ENCODE measurements at places on chromosomes 5 and 9.

GRCh38 chr5:20369518-20369885 lies 381.5 kb upstream of the CDH18 start:
- DNase-seq, result no peak

- no peak for DNase-seq
Measured at GRCh38 chr9:23603311-23603710, 222.7 kb downstream of the ELAVL2 start.

GRCh38 chr5:68441309-68442073 lies 225.9 kb downstream of the PIK3R1 start:
- no peak for DNase-seq

- DNase-seq, result no peak
Measured at GRCh38 chr9:123806829-123807228, 123.1 kb downstream of the DENND1A start.

- DNase-seq, result no peak
Measured at GRCh38 chr5:151781201-151781600, 9.4 kb downstream of the G3BP1 start.

- DNase-seq, result no peak
Measured at GRCh38 chr9:121725008-121725775, 73.8 kb downstream of the DAB2IP start.

DNA sequence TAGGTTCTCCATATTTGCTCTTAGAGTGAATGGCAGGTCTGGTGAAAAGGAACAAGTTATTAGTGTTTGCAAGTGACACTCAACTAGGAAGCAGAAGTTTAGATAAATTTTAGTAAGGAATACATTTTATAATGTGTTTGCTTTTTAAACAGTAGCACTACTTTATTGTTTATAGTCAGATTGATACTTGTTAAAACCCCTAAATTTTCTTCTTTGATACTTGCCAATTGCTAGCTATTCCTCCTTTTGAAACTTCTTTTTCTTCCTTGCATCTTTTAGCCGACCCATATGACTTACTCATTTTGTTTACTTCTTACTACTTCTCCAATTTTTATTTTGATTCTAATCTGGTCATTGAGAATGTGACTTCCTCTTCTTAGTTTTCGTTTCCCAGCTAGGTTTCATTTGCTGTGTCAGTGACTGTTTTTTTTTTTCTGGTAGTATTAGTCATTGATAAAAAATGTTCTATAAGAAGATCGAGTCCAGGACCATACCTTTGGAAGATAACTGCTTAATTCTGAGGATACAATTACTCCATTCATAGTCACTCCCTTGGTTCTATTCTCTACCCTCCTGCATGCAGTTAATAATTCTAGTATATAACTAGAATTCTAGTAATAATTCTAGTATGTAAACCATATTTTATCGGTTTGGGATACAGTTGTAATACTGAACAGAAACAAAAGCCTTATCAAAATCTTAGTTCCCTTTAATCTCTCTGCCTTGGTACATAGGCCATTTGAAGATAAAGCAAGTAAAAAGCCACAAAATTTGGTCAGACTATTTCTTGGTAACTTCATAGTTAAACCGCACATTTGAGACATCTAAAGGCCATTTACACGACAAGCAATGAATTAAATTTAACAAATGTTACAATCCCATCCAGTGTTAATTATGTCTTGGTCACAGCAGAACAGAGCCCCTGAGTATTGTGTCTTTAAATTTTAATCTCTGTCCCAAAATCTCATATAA lies 2.8 kb upstream of the RICTOR start:
- DNase-seq, result no peak

GRCh38 chr5:107401470-107402122 lies 269.1 kb downstream of the EFNA5 start:
- DNase-seq, result no peak

GRCh38 chr9:18447541-18447940 lies 26.4 kb upstream of the ADAMTSL1 start:
- no peak for DNase-seq

DNA sequence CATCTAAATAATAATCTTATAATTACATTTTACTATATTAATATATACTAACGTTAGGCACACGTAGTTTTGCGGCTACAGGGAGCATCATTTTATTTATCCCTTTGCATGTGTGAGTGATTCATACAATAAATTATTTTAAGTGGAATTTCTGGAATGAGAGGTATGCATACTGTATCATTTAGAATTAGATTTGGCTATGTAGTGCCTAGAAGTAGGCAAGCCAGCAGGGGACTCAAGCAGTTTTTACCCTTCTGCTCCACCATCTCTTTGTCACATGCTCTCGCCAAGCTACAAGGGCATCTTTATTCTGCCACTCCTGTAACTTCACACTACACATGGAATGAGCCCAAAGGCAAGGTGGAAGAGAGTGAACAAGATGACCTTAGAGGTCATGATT lies 60.8 kb downstream of the MEGF10 start:
- DNase-seq, result no peak

GRCh38 chr9:122929796-122930354 lies 1.4 kb downstream of the ZBTB26 start:
- DNase-seq, result no peak

GRCh38 chr5:5437227-5438172 lies 15.0 kb downstream of the ICE1 start:
- no peak for DNase-seq

GRCh38 chr5:173643964-173644363 lies 27.5 kb upstream of the BOD1 start:
- DNase-seq, result peak; percentile 81

- no peak for DNase-seq
Measured at GRCh38 chr5:32047056-32047455, 127.1 kb downstream of the GOLPH3 start.

DNA sequence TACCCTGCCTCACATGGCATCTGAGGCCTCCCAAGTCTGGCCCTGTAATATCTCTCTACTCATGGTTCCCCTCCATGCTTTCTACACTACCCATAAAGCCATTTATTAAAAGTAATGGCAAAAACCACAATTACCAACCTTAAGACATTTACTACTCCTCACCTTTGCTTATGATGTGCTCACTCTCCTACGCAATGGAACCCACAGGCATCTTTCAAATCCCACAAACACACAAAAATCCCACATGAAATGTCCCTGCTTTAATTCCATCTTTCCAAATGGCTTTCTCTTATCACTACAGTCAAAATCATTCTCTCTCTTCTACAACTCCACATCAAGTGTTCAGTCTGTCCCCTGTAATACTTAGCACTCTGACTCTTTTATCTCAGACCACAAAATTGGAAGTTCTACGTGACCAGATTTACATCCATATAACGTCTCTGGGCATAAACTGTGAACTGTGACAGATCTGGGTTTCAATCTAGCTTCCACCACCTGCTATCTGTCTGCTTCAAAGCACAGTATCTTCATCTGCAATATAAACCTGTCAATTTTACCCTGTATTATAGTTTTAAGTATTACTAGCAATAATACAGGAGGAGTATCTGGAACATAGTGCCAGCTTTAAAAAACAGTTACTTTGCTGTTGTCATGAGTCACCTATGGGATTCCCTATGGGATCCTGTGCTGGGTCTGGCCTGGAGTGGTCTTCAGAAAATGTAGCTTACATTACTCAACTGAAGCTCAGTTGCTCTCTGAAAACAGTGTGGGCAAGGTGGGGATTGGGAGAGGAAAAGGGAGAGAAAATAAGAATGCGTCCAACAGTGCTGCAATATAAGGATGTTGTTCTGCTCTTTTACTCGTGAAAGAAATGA lies 137.1 kb upstream of the TRIM32 start:
- DNase-seq, result no peak

DNA sequence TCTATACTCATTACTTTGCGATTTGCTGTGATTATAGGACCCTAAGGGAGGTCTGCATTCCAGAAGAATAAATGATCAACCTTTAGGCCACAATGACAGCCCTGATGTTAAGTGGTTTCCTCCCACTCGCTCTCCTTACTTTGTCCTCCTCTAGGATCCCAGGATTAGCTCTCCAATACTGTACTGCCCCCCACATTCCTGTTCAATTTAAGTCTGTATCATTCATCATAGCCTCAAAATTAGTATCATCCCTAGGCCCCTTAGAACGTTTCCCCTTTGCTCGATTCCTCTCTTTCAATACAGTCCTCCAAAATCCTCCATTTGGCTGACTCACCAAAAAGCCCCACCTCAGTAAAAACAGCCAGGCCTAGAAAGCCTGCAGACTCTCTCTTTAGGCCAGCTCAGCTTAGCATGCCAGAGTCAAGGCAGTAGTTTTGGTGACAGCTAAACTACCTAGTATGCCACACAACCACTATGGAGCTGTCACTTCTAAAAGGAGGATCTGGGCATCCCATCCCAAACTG lies 24.4 kb downstream of the RNF145 start:
- no peak for DNase-seq

DNA sequence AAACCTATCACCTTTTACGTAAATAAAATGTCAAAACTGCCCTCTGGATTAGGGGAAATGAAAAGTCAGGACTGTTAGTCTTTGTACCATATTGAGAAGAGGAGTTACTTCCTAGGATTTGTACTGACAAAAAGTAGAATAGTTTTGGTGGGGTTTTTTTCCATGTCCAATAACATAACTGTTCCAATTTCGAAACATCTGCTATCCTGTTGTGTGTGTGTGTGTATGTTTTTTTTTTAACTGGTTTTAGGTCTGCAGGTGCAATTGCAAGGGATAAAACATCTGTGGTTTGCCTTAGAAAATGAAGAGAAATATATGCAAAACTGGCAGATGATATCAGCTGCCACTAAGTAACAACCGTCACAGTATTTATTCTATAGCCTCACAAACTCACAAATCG lies 506.8 kb downstream of the NFIB start:
- DNase-seq, result no peak

DNA sequence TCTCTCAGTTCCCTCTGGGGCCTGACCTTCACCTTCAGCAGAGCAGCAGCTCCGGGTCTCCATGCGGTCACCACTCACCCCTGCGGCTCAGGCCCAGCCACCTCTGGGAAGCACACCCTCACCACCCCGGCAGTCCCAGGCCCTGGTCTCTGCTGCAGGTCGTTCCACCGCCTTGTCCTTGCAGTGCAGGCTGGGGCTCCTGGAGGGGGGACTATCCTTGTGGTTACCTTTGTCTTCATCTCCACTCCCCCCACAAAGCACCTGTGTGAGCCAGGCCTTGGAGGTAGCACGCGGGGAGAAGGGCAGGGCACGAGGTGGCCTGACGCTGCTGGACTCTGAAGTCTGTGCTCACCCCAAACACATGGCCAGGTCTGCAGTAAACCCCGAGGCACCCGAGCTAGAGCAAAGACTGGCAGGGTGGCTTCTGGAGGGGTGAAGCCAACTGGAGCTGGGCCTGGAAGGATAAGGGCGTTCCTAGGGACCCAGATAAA lies 33.2 kb upstream of the RXRA start:
- DNase-seq, result no peak

DNA sequence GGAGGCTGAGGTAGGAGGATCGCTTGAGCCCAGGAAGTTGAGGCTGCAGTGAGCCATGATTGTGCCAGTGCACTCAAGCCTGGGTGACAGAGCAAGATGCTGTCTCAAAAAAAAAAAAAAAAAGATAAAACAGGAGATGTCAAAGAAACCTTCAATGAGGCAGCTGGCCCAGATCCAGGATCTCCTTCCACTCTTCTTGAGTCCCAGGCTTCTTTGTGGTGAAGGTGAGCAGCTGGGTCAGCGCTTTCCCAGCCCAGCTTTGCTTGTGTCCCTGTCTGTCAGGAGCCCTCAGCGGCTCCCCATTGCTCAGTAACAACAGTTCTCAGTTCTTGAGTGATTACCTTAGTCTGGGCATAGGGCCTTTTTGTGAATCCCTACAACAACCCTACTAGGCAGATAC lies 69.4 kb upstream of the PSD2 start:
- no peak for DNase-seq

GRCh38 chr5:142304013-142304701 lies 20.7 kb downstream of the SPRY4 start:
- no peak for DNase-seq

DNA sequence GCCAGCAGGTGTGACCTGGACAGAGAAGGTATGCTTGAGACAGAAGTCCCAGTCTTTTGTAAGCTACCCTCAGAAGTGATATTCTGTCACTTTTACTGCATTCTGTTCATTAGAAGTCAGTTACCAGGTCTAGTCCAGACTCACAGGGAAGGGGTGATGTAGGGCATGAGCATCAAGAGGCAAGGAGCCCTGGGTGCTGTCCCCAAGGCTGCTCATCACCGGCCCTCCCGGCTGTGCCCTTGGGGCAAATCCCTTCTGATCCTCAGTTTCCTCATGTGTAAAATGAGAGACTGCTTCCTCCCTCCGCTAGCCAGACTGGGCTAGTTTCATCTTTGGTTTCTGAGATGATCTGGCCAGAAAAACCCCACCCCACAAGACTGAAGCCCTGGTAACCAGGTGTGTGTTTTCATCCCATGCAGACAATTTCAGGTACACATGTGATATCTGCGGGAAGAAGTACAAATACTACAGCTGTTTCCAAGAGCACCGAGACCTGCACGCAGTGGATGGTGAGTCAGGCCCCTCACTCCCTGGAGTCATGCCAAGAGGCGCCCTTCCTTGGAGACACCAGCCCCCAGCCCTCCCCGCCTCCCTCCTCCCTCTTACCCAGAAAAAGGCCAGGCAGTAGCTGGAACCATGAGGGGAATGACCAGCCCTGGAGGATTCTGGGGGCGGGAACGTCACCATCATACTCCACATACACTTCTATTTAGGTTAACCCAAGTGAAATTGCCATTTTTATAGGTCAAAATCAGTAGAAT lies 71.0 kb downstream of the AMBP start:
- no peak for DNase-seq
